Fibroblast of skin of abdomen (primary cell): ENCODE measurements at places on chromosomes 4 and X.

GRCh38 chrX:25015486-25016360 is at the start of gene ARX:
ARX (minus strand) TSS chrX:25015965; CDS start chrX:25015737, 228 bp downstream.
- peak; percentile 50 for DNase-seq

GRCh38 chrX:64698317-64698716 is 277.9 kb downstream of the ZC4H2 start:
- DNase-seq = no peak

- DNase-seq = no peak
Observed at GRCh38 chrX:43345166-43345565, 310.9 kb upstream of the MAOA start.

DNA sequence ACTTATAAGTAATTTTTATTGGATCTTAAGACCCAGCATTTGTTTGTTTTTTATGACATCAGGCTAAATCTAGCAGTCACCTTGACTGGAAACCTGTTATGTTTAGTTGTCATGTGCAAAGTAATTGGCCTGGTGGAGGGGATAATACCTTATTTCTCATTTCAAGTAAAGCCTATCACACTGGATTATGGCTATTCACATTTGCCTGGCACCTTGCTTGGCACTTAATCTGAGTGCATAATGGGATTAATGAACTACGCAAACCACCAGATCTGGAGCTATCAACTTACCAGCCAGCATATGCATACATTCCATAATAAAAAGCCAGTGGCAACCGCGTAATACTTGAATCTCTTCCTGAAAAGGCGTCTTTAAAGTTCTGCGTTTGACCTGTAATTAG is 23.2 kb downstream of the SLC7A11 start:
- DNase-seq = no peak

- DNase-seq = no peak
Observed at GRCh38 chr4:150668824-150669223, 86.9 kb downstream of the MAB21L2 start.

DNA sequence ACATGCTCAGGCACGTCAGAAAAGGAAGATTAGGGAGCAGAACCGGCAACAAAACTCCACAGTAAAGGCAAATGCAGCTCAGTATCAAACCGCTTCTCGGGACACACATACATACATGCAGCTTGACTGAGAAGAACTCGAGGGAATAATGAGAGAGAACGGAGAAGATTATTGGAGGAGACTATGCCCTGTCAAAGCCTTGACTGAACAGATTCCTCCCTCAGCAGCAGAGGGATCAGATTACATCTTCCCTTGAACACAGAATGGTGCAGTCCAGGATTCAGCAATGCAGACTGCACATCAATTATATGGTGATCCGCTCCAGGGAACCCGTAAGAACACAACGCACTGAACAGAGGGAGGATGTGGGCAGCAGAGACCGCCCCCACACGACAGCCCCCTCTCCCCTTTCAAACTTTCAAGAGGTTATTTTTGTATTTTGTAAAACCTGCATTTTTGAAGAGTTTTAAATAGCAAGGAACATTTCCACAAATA is 183.2 kb downstream of the FBXW7 start:
- peak; percentile 98 for DNase-seq

DNA sequence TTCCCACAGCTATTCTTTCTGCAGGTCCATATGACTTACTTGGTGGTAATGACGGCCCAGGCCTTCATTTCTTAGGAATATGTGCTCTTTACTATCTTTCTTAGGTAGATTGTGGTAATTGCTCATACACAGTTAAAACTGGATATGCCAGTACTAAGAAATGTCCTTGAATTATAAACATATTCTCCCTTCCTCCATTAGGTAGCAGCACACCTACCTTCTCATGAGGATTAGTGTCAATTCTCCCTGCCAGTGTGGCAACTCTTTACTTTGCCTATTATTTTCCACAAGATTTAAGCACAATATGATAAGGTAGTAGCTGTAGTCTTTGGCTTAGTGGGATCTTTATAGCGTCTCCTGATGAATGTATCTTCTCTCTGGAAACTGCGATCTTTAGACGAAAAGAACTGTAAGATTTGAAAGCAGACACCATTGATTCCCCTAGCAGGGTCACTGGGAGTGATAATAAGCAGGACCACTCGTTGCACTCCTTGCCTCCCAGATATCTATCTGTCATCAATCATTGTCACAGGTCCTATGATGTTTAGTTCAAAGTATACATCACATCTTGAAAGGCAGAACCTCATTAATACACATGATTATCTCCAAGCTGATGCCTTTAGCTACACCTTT is 1240.7 kb downstream of the C4orf33 start:
- DNase-seq = no peak

DNA sequence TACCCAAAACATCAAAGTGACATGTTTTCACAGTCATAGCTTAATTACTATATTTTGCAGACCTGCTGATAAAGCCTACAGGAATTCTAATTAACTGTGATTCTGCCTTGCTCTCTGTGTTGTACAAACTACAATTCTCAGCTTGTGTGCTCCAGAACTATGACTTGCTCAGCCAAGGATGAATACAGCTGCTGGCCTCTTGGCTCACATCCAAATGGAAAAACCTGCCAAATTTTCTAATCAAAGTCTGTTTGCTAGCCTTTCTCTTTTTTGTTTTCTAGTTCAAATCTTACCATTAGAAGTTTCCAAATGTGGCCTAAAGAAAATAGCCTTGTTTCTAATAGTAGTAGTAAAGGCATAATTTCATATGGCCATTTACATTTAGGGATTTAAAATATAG is 1176.8 kb downstream of the FAM133A start:
- no peak for DNase-seq

DNA sequence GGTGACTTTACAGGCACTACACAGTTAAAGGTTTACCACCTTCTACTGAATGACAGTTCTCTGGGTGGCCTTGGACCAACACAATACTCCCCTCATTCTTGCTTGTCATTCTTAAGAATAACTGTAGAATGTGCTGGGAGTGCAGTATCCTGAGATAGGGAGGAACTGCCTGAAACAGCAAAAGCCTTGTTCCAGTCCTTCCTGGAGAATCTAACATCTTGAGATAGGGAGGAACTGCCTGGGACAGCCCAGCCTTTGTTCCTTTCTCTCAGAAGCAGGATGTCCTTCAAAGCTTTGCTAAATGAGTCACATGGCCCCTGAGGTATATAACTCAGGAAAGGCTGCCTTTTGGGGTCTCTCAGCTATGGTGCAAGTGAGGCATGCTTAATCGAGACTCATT is 145.7 kb upstream of the MBNL3 start:
- no peak for DNase-seq

DNA sequence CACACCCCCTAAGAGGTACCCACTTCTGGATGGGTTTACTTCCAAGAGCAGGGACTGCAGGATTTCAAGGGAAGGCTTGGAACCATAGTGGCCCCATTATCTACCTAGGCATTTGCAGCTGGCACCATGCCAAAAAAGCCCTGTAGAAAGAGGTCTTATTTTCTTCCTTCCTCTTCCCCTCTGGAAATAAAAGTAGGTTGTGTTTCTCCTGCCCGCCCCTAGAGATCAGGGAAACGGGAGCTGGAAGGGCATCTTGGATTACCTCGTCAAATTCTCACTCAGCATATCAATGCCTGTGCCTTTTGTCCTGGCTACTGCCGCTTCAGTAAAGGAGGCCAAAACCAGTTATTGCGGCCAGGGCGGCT is 1.6 kb downstream of the SCD5 start:
- no peak for DNase-seq

DNA sequence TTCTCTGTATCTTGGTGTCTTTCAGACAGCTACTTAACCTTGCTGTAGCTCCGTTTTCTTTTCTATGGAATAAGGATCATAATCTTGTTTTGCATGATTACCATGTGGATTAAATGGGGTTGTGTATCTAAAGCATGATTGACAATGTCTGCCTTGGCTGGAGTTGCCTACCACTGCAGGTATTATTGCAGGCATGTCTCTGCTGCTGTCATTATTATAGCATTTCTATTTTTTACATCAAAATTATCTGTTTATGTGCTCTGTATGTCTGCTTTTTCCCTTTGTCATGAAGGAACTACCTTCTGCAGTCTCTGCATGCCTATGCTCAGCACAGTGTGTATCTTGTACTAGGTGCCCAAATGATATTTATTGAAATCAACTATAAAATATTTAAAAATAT is 95.9 kb upstream of the TAPT1 start:
- no peak for DNase-seq

- no peak for DNase-seq
Observed at GRCh38 chr4:6523251-6523650, 50.8 kb upstream of the PPP2R2C start.

DNA sequence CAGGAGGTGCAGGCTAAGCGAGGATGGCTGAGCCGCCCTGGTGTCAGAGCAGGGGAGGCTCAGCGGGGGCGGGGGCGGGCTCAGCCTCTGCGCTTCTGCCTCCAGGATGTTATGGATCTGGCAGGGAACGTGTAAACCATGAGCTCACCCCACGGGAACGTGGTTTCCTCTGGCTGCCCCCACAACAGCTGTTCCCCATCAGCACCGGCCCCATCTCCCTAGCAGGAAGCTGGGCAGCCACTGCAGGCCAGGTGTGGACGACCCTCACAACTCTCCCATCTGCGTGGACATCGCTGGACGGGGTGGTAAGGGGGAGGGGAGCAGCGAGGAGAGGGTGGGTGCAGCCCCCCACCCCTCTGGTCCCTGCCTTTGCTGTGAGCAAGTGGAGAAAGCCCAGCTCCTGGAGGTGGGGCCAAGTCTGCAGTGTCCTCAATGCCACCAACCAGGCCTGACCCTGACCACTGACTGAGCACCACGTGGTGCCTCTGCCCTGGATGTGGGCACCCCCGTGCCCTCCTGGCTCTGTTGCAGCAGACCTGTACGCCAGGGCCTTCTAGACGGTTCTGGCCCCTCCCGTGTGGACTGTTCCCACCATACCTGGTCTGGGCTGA is 28.1 kb upstream of the SPON2 start:
- DNase-seq = peak; percentile 91

DNA sequence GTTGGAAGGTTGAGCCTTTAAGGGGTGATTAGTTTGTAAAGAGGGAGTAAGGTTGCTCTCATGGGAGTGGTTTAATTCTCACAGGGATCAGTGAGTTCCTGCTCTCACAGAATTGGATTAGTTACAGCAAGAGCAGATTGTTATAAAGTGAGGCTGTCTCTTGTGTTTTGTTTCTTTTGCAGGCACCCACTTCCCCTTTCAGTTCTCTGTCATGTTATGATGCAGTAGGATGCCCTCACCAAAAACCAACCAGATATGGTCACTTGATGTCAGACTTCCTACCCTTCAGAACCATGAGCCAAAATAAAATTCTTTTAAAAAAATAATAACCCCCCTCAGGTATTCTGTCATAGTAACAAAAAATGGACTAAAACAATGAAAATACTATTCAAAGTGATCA is 19.9 kb upstream of the IGSF1 start:
- no peak for DNase-seq

DNA sequence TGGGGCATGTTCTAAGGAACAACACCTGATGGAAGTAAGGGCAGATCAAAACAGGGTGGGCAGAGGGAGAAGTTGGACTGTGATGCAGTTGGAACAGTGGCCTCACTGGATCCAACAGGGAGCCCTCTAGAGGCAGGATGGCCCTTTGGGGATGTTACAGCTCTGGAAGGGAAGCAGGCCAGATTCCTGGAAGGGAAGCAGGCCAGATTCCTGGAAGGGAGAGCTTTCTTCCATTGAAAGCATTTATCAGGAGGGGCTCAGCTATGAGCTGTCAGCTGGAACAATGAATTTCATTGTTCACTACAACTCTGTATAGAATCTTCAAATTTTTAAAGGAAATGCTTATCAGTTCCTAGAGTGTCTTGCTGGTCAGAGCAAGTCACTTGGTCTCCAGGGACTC is 17.7 kb downstream of the IL15 start:
- peak; percentile 57 for DNase-seq

- peak; percentile 4 for DNase-seq
Observed at GRCh38 chr4:151922811-151923210, 162.0 kb upstream of the GATB start.

DNA sequence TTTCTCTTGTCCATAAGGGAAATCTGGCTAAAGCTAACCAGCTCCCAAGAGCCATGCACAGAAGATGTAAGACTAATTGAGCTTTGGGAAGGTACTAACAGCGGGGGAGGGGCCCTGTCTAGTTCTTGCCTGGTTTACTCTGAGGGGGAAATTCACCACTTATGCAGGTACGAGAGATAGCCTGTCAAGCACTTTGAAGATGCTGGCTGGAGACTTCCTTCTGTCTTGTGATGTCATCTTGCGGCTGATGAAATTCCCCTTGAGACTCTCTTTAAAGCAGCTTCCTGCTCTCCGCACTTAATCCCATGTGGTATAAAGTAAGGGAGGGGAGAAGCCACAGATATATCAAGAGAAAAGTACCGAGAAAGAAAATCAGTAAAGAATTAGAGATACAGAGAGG is 345.3 kb downstream of the MAPK10 start:
- DNase-seq = peak; percentile 81

DNA sequence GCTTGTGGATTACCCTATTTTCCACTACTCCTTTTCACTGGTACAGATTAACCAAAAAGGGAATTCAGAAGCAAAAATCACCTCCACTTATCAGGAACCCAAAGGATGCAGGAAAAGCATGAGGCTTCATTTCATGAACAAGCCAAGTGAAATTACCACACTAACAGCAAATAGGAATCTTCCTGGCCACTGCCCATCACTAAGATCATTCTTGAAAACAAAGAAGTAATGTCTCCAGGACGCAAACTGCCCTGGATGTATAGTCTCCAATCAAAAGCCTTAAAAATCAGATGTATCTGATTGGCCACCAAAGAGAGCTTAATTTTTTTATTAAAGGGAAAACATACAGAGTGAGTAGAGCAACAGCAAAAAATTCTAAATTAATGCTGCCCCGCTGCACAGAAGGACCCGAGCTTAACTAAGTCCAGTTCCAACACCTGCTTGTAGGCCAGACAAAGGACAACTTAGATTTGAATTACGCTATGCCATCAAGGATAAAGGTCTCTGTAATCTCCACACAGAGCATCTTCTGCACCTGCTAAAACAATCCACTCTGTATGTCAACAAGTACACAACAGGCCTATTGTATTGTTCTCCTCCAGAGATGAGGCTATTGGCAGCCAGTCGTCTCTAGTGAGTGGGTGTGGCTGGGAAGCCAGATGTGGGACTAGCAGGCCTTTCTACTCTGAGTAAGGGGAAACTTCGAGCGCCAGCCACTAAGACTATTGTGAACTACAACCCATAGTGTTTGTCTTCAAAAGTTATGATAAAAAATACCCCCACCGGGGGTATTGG is 12.4 kb downstream of the ZDHHC9 start:
- DNase-seq = no peak

DNA sequence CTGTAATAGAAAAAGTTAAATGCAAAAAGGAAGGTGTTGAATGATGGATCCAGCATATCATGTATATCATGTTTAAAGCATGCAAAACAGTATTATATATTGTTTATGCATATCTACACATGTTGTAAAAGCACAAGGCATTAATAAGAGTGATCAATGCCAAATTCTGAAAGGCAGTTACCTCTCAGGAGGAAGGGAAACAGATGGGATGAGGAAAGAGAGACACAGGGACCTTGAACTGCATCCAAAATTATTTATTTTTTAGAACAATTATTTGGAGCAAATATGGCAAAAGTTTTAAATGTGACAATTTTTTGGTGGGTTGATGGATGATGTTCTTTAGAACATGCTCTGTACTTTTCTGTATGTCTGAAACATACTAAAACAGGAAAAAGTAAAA is 193.4 kb downstream of the CLCN4 start:
- DNase-seq = no peak
